Breast epithelium (tissue), 4 donors: ENCODE measurements at places on chromosomes 2 and 18.

DNA sequence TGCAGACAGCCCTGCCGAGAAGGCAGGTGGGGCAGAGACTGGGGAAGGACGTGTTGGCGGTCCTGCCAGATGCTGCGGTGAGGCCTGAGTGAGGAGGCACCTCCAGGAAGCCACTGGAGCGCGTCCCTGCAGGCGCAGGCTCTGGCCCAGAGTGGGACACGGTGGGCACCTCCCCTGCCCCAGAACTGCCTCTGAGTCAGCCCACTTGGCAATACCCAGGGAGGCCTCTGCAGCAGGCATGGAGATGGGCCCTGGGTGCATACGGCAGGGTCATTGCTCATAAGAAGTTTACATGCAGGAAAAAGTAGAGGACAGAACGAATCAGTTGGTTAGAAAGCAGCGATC lies 195.9 kb downstream of the TFCP2L1 start:
- DNase-seq = no peak

- no peak for DNase-seq
Observed at GRCh38 chr2:192286093-192286701, 91.5 kb upstream of the TMEFF2 start.

- no peak for DNase-seq
Observed at GRCh38 chr2:27308359-27308881, at the start of gene UCN. Gene UCN, minus strand, starts transcription at chr2:27308445. Its CDS starts 550 bp downstream, at chr2:27307895.

DNA sequence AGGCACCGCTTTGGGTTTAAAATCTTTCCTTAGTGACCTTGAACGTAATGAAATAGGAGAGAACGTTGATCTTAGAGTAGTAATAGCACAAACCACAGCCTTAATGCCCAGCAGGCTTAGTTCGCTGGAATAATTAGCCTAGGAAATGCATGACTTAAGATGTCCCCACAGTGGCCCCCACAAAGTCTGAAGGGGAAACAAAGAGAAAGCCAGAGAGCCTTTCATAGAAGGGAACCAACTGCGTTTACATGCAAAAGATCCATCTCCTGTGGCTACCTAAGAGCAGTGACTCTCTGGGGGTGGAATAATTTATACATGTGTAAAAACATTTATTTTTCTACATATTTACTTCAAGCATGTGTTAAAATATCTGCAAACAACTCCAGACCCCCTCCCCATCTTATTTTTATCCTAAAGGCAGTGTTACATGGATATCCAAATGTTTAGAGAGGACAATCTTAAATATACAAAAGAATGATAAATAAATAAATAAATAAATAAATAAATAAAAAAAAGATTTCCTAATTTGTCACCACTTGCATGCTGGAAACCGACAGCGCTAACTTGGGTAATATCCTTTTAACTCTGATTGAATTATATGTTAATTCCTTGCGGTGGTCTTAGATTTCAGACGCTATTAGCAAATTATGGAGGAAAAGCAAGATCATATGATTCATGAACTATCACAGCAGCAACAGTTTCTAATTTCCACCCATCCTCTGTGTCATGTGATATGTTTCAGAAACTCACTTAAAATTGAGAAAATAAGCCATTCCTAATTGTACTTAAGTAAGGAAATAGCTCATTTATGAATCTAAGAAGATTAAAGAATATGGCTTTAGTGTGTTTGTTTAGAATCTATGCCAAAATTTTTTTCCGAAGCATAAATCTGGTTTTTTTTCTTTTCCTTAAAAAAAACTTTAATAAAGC lies 23.4 kb upstream of the CYP1B1 start:
- DNase-seq = no peak

DNA sequence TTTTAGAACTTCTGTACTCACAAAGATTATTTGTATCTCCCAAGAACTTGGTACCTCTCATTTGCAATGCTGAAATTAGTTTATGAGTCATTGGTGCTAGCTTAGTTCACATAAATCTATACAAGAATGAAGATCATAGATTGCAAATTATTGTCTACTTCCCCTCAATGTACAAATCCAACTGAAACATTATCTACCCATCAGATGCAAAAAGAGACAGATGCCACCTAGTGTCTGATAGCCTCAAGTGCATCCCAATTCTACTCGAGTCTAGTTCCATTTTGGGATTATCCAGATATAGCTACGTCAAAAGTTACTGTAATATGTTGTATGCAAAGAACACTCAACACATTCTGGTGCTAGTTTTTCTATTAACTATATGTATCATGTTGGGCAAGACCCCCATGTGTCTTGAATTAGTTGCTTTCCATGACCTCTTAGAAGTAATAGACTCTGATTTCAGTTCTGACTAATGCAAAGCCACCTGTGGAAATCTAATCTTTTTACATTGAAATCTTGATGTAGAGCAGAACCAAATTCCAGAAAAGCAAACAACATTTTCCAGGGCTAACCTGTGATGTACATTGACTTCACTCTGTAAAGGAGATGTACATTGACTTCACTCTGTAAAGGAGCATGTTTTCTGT lies 210.0 kb downstream of the RBM43 start:
- DNase-seq = no peak

DNA sequence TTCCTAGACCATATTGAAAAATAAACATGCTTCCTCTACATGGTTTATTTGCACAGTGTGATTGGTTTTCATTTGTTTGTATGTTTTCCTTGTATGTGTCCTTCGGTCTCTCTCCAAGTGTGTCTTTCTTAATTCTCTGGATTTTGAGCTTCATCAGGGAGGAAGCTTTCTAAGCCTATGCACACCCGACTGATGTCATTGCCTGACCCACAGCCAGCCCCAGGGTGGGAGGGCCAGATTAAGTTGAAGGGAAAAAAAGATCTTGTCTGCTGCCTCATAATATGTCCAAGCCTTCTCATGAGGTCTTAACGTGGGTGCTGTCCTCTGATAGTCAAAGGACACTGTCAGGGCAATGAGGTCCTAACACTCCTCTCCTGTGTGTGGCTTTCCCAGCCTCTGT lies 115.2 kb downstream of the MARCHF4 start:
- DNase-seq = no peak

DNA sequence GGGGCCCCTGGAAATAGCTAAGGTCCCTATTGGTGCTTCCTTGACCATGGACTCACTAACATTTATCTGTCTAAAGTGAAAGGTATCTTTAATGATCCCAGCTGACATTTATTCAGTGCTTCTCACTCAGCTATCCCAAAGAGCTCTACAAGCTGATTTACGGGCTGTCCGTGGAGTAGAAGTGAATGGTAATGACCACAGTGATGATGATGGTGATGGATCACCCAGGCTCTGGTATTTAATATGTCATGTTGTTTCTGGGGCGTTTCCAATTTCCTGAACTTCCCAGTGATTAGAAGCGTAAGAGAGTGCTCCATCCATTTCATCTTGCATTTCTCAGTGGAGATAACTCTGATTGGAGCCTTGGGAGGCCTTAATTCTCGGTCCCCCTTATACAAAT lies 304.3 kb downstream of the HRH4 start:
- DNase-seq = no peak

DNA sequence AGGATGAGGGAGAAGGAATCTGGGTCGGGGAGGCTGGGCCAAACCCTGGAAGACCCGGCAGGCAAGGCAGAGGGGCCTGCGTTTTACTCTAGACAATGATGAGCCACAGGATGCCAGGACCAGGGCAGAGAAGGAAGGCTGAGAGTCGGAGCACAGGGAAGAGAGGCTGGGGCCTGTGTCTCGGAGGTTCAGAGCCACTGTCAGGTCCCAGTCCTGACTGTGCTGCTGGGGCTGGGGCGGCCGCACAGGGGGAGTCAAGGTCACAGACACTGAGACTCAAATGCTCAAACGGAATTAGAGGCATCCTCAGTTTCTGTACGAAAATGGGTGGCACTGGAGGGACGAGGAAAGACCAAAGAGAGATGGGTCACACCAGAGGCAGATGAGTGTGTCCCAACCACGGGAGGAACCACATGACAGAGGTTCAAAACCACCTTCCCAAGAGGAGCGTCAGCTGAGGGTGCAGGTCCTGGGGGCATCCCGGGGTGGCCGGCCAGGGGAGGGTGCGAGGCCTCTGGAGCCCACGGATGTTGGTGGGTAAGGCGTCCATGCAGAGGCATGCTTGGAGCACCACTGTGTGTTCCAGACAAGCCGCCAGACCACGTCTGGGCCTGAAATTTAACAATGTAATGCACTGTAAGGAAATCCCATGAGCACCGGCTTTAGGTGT lies 14.7 kb downstream of the HDAC4 start:
- DNase-seq = no peak
